ENCODE measurements at places on chromosomes 12 and 14.
A peak's percentile ranks its signal among the peaks of the same experiment; 100 is the strongest.

DNA sequence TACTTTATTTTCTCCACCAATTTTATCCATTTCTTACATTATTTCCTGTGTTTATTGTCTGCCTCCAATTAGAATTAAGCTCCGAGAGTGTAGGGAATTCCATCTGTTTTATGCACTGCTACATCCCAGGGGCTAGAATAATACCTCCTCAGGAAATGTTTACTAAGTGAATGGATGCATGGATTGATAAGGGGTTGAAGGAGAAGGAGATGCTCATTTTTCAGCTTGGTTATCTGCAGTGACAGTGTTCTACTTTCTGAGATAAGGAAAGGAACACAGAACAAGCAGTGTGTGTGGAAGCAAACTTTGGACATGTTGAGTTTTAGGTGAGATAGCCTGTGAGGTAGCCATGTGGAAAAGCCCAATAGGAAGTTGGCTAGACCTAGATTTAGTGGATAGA, 164.6 kb upstream of the HMGA2 start:
- no peak for DNase-seq

DNA sequence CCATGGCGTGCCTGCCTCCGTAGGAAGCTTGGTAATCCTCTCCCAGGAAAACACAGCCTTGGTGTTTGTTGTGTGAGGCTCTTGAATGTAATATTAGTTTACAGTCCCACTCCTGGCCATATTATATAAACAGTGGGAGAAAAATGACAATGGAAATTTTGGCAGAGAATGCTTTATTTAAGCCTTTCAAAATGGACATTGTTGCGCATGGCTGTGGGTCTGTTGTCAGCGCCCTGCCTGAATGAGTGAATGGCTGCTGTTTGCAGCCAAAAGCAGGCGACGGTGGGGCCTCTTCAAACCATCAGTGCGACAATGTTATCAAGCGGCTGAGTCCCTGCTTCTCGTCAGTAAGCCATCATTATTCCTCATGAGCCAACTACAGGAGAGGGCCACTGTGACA, 201.8 kb upstream of the RMST start:
- DNase-seq, result no peak

DNA sequence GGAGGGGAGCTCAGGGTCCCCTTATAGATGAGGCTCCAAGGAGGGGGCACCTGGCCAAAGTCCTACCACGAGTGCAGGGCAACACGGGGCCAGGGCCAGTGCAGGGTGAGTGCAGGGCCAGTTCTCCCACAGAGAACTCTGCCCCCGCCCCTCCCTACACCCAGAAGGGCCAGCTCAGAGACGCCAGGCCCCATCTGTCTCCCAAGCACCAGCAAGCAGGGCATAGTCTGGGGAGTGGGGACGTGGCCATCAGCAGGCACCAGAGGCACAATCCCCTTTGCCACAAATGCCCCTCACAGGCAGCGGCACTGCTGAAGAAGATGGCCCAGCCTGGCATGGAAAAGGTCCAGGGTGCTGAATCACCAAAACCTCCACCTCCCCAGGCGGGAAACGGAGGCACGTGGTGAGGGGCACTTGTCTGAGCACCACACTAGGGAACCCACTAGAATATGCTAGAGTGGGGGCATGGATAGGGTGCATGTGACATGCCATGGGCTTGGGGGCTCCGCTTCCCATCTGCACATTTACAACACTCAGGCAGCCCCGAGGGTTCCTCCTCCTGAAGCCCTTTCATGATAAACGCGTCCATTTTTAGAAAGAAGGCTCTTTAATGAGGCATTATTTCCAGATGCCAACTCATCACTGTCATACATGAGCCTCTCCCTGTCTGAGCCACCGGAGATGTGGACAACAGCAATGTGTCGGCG, 17.8 kb downstream of the CCDC85C start:
- DNase-seq, result no peak

GRCh38 chr14:75279763-75280290, 1.2 kb downstream of the FOS start:
- DNase-seq, result no peak

GRCh38 chr12:1835211-1836131, 15.1 kb downstream of the LRTM2 start:
- DNase-seq, result no peak

GRCh38 chr14:34457186-34457585, 4.9 kb downstream of the SPTSSA start:
- no peak for DNase-seq

DNA sequence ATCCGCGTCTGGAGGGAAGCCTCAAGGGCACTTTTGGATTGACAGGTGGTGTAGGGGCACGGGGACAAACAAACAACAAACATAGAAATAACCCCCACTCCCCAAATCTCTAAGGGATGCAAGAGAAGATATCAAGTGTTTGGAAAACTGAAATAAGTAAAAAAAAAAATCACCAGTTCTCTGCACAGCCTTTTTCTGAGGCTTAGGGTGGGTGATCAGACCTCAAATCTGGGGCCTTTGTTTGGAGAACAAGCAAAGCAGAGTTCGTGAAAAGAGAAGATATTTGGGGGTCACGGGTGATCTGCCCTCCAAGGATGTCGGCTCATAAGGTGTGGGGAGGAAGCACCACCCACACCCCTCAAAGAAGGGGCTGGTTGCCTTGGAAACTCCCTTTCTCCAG, 10.7 kb downstream of the TBX5 start:
- no peak for DNase-seq

DNA sequence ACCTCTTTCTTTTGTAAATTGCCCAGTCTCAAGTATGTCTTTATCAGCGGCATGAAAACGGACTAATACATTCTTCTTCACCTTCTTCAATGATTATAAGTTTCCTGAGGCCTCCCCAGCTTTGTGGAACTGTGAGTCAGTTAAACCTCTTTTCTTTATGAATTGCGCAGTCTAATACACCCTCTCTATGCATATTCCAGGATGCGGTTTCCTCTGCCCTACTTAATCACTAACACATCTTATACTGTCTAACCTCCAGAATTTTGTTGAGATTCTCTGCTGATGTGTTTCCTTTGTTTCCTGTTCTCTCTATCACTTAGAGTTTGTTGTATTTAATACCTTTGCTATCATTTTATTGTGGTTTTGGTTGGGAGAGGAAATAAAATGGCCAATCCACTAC, 145.4 kb downstream of the AEBP2 start:
- DNase-seq, result no peak

DNA sequence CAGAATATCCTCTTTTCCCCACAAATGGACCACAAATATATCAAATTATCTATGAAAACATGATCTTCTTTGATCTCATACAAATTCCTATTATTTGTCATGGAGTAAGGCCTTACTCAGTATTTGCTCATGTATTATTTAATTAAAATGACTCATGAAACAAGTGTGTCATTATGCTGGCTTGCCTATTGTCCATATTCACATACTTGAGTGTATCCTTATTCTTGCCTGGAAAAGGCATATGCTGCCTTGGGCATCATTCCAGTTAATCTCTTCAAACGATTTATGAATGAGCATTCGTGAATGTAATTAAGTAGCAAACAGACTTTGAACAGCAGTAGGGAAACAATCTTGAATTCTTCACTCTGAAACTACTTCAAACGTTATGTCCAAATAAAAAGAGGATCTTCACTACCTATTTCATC, 22.6 kb upstream of the SNRPF start:
- DNase-seq, result no peak

- DNase-seq, result no peak
Measured at GRCh38 chr12:103494734-103495468, 867 bp downstream of the C12orf42 start.

DNA sequence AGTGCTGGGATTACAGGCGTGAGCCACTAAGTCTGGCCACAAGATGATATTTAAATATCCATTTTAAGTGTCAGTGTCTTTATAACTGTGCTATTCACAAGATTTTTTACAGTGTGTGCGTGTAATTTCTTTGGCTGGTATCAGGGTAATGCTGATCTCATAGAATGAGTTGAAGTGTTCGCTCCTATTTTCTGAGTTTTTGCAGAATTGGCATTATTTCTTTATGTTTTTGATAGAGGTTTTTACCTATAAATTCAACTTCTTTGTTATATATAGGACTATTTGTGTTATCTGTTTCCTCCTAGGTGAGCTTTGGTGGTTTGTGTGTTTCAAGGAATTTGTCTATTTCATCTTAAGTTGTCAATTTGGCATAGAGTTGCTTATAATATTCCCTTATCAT, 45.6 kb downstream of the FOXN4 start:
- no peak for DNase-seq

DNA sequence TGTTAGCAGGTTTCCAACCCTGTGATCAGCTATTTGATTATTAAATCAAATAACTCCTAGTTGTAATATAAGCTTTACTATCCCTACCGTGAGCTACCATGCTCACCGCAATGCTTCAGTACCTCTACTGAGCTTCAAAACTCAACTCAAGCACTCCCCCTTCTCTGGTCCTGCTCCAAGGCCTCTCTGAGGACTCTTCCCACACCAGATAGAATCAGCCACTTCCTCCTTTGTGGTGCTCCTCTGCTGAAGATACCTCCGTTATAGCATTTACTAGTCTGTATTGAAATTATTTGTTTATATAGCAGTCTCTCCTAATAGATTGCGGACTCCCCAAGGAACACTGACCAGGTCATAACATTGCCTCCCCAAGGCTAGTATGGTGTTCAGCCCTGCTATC, 17.5 kb downstream of the AREL1 start:
- no peak for DNase-seq

DNA sequence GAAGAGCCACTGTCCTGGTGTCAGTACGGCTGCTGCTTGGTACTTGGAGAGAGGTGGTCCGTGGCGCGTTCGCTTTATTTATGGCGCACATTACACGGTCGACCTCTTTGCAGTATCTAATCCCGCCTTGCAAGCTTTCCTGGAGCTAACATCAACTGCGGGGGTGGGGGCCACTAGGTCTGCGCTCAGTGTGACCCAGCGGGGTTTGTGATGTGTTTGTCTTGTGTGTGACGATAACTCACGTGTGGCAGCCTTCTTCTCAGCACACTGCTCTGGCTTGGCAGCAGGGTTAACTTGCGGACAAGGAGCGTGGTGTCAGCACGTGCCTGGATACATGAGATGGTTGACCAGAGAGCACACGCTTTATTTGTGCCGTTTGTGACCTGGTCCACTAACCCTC, 122.2 kb upstream of the RTL1 start:
- no peak for DNase-seq

DNA sequence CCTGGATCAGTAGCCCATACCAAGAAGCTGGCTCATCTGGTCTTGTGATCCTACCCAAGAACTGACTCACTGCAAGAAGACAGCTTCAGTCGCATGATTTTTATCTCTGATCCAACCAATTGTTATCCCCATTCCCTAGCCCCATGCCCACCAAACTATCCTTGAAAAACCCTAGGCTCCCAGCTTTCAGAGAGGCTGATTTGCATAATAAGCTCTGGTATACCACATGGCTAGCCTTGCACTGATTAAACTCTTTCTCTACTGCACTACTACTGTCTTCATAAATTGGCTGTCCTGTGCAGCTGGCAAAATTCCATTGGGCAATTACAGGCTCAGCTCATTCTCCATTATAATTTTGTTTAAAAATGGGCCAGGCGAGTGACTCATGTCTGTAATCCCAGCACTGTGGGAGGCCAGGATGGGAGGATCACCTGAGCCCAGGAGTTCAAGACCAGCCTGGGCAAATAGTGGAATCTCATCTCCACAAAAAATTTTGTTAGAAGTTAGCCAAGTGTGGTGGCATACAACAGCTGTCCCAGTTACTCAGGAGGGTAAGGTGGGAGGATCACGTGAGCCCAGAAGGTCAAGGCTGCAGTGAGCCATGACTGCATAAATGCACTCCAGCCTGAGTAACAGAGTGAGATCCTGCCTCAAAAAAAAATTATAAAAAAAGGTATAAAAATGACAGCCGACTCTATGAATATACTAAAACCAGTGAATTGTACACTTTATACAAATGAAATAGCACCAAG, 76.7 kb upstream of the EIF5 start:
- peak; percentile 3 for DNase-seq

GRCh38 chr12:30144777-30145683, 361.3 kb upstream of the TMTC1 start:
- no peak for DNase-seq

GRCh38 chr12:120642121-120642520, 1.7 kb downstream of the CABP1 start:
- no peak for DNase-seq
